ENCODE measurements at places on chromosomes 16 and 17. TPM values are rescaled to one million over a fixed set of nuclear protein-coding genes. Genes with fewer than 3 reads are reported as not detected.

The MPP2 gene
- total RNA-seq = 2.3 TPM

DNA sequence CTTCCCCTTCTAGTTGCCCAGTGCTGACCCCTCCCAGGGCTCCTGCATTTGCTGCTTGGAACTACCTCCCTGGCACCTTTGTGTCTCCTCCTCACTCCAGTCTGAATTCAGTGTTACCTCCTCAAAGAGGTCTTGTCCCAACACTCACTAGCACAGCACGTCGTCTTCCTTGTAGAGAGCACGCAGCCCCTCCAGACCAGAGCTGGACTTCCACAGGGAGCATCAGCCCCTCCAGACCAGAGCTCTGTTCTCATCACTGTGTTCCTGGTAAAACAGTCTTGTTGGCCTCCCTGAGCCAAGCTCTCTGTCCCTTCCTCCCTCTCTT is 27.8 kb upstream of the MGAT5B start:
- DNase-seq = no peak

DNA sequence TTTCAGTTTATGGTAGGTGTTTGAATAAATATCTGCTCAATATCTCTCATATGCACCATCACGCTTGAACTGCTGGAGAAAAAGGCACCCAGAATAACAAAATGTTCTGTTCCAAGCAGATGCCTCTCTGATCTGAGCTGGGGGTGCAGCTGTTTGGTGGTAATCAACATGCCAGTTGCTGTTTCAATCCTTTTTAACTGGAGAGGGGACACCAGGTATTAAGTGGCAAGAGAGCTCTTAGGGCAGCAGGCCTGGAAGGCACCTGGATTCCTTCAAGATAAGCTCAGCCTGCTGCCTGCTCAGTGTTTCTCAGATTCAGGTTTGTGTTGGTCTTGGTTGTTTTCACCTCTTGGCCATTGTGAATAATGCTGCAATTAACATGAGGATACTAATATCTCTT is 27.2 kb upstream of the VAT1L start:
- no peak for DNase-seq

- no peak for DNase-seq
Measured at GRCh38 chr17:8128125-8128784, 4.3 kb upstream of the HES7 start.

DNA sequence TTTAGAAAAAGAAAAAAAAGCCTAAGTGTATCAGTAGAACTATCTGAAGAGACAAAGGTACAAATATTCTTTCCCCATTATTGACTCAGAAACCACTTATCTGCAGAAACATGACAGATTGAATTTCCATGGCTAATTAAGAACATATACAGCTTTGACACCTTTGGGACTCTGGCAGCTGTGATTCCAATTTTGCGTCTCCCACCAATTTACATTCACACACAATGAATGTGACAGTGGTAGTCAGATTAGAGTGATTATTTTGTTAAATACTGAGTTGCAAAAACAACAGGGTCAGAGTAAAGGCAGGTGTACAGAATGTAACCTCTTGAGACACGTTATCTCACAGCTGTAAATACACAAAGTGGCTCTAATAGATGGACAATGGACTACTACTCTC is 5.3 kb upstream of the PPM1D start:
- DNase-seq = no peak

The PLD6 gene
- total RNA-seq = 8.8 TPM

The SERPINF2 gene
- total RNA-seq = 0.67 TPM

DNA sequence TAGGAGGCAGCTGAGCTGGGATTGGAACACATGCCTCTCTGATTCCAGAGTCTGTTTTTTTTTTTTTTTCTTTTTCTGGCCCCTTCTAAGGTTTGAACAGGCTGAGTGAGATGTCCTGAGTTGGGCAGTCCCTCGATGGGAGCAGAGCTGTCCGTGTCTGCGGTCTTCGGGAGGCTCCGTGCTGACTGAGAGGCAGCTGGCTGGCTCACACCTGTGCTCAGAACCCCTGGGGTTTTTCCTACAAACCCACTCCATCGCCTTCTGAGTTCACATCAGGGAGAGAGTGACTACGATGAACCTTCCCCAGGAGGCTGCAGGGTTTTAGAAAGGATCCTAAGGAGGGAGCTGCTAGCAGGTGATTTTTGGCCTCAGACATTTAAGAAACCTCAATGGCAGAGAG is 92.5 kb downstream of the IRF8 start:
- peak; percentile 15 for DNase-seq

The CCL1 gene
- total RNA-seq = not detected

DNA sequence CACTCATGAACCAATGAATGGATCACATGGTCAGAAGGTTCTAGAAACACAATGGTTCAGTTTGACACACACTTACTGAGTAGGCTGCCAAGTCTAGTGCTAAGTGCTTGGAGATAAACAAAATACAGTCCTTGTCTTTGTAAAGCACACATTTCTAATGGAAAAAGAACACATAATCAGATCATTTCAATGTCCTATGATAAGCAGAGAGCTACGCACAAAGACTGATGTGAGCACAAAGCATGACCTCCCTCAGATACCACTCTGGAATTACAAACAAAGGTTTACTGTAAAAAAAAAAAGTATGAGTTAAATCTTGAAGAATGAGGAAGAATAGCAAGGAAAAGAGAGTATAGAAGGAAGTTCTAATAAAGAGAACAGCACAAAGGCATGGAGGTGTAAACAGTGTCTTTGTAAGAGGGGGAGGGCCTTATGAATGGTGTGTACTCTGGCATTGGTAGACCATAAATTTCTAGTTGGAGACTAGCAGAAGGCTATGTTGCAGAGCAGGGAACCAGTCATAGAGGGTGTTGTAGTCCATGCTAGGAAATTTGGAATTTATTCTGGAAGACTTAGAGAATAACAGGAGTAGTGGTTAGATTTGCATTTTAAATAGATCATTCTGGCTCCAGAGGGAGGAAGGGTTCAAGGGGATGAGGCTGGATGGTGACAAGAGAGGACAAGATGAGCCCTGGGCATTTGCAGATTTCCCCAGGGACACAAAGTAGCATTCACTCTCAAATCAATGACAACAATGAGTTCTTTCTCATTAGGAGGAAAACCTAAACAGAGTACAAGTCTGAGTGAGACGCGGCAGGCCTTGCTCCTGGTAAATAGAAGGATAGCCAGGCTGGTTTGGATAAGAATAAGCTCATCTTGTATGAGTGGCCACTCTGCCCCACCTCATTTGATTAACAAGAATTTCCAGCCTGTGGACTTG is 468.0 kb downstream of the TOX3 start:
- no peak for DNase-seq

DNA sequence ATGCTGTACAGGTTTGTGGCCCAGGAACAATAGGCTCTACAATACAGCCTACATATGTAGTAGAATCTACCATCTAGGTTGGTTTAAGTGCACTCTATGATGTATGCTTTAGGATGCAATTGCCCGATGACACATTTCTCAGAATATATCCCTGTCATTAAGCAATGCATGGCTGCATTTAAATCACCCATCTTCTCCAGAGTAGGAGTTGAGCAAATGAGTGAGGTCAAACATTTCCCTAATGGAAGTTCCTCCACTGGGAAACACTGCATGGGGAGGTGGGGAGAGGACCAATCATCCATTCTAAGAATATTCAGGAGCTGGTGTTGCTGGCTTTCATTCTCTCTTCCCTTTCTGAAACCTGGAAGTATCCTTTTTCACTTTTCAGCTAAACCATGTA is 2.0 kb upstream of the PCTP start:
- DNase-seq = no peak

DNA sequence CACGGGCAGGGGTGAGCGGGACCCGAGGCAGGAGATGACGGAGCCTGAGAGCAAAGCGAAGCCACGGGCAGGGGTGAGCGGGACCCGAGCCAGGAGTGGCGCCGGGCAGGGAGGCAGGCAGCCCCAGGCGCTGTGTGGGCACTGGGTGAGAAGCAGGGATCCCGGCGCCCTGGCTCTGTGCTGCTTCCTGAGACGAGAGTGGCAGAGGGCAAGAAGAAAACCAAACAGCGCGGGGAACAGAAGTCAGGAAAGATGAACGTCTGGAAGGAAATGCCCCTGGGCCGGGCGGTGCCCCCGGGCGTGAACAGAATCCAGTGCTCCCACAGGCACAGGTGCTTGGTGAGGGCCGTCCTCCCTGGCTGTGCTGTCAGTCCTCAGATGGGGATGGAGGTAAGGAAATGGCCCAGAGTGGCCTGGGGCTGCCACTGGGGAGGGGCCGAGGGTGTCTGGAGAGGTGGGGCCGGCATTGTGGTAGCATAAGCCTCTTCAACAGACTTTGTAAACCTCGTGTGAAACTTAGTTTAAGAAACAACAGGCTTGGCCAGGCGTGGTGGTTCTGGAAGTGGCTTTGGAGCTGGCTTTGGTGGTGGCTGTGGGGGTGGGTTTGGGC is 9.8 kb downstream of the ASPSCR1 start:
- DNase-seq = no peak

DNA sequence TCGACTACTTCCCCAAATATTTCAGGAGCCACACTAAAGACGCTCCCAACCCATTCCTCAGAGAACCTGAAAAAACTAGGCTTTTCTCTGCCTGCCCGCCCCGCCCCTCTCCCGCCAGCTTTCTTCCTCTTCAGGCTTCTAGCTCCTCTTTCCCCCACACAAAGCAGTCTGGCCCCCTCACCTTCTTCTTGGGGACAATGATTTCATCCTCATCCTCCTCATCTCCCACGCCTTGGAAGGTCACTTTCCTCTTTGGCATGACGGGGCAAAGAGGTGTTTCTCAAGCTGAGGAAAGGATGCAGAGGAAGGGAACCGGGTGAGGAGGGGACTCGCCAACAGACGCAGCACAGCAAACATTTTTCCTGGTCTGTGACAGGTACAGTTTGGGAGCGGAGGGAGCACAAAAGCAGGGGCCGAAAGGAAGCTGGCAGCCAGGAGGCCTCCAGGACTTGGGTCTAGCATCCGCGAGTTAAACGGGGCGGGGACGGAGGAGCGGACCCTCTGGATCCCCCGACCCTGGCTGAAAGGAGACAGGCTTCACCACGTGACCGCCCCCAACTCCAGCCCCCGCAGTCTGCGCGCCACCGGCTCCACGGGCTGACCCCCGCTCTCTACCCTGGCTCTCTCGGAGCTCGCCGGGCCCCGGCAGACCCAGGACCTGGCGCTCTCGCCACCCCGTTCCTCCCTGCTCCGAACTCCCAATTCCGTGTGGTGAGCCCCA is 525 bp downstream of the CD2BP2 start:
- DNase-seq = peak; percentile 9

The CD300LB gene
- total RNA-seq = not detected

DNA sequence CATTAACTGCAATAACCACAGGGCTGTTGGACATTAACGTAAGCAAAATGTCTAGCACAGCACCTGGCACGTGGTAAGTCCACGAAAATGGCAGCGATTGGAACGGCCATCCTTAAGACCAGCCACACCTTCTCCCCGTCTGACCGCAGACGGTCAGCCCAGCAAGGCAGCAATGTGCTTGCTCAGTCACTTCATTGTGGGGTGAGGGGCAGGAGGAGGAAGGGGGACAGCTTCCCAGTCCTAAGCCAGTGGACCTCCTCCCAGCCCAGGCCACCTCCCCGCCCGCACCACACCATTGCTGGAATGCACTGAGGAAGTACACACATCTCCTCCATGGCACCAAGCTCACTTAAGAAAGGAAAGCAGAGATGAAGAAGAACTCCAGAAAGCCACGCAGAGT is 8.6 kb upstream of the MYLK3 start:
- DNase-seq = peak; percentile 29

GRCh38 chr17:17351356-17351891 is 48.3 kb downstream of the NT5M start:
- DNase-seq = peak; percentile 99

DNA sequence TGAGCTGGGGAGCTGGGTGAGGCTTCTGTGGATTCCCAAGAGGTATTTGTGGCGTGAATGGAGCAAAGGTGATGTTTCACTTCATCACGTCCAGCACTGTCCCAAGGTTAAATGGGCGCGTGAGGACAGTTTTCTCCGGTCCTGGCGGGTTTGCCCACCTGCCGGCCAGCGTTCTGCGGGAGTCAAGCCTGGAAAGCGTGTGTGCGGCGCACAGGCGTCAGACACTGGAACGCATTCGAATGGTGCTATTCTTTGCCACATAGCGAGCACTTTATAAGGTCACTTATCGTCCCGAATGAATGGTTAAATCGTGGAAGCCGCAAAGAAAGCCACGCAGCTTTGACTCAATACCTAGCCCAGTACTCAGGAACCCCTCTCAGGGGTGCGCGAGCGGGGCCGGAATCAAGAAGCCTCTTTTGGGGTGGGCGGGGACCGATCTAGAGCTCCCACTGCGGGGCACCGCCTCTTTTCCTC is 446 bp upstream of the PSMD11 start:
- DNase-seq = no peak

The PABPN1L gene
- total RNA-seq = not detected

All from myocyte (in vitro differentiated cells).